ENCODE measurements at places on chromosomes 11 and 22.

DNA sequence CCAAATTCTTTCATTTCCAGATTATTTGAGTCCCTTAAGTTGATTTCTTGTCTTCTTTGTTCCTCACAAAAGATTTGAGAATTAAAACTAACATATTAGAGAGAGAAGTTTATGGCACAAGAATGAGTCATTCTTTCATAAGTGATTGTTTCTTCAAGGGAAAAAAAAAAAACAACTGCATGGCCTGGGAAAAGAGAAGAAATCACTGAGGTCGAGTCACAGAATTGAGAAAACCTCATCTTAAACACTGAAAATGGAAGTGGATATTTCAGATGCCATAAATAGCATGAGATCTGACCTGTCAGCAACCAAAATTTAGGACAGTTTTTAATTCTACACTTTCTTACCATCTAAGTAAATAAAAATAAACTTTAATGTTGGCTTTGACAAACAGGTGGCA is 87.2 kb downstream of the CWF19L2 start:
- no peak for DNase-seq

DNA sequence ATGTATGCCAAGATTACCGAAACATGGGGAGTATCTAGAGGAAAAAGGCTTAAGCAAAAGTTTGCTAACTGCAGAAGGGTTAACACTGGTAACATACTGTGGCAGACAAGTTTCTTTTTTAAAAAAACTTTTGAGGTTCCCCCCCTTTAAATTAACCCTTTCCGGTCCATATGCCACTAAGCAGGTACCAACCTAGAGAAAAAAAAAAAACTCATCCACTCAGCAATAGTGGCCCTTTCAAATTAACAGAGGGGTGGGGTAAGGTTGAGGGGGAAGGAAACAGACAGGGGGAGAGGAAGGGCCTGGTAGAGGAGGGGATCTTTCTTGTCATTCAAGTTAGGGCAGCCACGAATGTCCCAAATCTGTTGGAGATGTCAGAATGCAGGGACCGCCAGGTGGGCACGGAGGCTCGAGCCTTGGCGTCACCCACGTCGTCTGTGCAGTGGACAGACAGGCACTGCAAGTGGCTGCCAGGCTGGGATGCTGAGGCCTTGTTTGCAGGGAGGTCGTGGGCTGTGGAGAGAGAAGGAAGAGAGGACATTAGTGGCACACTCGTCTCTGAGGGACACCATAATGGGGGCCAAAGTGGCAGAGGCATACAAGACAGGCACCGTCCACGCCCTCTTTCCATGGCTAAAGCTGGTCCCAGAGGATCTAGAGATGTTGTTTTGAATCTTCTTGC is 50.8 kb downstream of the MN1 start:
- DNase-seq: no peak

DNA sequence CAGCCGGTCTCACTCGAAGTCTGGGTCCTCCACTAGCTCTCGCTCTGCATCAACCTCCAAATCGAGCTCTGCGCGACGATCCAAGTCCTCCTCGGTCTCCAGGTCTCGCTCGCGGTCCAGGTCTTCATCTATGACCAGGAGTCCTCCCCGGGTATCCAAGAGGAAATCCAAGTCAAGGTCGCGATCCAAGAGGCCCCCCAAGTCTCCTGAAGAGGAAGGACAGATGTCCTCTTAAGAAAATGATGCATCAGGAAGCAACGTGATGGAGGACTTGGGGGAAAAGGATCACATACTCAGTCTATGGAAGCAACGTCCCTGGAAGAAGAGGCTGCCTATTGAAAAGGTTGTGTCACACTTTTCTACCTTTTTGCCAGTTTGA is 1.1 kb downstream of the SRSF8 start:
- no peak for DNase-seq

- DNase-seq: no peak
These were observed 6.7 kb upstream of the RTN4RL2 start for GRCh38 chr11:57453543-57454177.

- no peak for DNase-seq
These were observed 41.1 kb downstream of the OR10A6 start for GRCh38 chr11:7889985-7890384.

GRCh38 chr22:36192542-36192941 is 9.1 kb downstream of the APOL4 start:
- DNase-seq: no peak

- DNase-seq: no peak
These were observed 32.1 kb downstream of the GRIK4 start for GRCh38 chr11:120543521-120544215.

DNA sequence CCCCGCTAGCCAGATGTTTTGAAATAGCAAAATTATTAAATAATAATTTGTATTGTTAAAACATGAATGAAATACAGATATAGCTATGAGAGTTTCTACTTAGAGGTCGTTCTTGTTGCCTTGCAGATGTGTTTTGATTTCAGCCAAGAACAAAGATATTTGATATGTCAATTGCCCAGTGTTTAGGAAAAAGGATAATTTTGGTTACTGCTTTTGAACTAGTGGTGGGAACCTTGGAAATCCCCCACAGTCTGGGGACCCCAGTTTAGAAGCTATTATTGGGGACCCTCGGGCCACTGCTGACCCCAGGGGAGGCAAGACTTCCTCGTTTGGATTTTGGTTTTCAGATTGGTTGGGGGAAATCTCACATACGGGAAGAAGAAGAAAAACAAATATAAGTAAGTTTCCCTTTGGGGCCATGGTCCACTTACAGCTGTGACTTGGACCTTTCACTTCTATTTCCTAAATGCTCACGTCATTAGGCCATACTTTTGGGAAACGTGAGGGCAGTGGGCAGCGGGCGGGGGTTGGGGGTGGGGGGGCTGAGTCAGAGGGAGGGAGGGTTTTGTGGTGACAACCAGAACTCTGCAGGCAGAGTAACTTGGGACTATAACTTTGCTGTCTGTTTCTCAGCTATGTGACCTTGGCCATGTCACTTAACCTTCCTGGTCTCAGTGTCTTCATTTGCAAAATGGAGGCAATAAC is 37.0 kb downstream of the LDLRAD3 start:
- DNase-seq: no peak

GRCh38 chr11:67648796-67649613 is 1.5 kb downstream of the ACY3 start:
- no peak for DNase-seq

GRCh38 chr11:68942751-68943271 is 38.0 kb downstream of the MRGPRD start:
- no peak for DNase-seq

- DNase-seq: no peak
These were observed 205.6 kb downstream of the ADAMTS15 start for GRCh38 chr11:130653838-130654636.

- DNase-seq: no peak
These were observed 35.5 kb upstream of the CWF19L2 start for GRCh38 chr11:107493117-107493516.

- no peak for DNase-seq
These were observed 37.8 kb upstream of the FZD4 start for GRCh38 chr11:86993031-86993430.

DNA sequence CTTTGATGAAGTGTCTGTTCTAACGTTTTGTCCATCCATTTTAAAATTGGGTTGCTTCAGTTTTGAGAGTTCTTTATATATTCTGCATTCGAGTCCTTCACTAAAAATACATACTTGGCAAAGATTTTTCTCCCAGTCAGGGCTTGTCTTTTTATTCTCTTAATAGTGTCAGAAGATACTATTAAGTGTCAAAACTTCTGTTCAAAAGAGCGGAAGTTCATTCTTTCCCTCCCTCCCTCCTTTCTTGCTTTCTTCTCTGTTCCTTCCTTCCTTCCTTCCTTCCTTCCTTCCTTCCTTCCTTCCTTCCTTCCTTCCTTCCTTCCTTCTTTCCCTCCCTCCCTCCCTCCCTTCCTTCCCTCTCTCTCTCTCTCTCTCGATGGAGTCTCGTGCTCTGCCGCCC is 7.6 kb upstream of the MUC6 start:
- no peak for DNase-seq

- no peak for DNase-seq
These were observed 83.7 kb upstream of the SEPTIN5 start for GRCh38 chr22:19630614-19631013.

- no peak for DNase-seq
These were observed 64.3 kb downstream of the C22orf31 start for GRCh38 chr22:28997342-28997741.

- DNase-seq: peak; percentile 57
These were observed 518 bp downstream of the KMT5B start for GRCh38 chr11:68212421-68213134.

GRCh38 chr11:117928446-117929141 is 608 bp downstream of the TMPRSS13 start:
- DNase-seq: no peak

DNA sequence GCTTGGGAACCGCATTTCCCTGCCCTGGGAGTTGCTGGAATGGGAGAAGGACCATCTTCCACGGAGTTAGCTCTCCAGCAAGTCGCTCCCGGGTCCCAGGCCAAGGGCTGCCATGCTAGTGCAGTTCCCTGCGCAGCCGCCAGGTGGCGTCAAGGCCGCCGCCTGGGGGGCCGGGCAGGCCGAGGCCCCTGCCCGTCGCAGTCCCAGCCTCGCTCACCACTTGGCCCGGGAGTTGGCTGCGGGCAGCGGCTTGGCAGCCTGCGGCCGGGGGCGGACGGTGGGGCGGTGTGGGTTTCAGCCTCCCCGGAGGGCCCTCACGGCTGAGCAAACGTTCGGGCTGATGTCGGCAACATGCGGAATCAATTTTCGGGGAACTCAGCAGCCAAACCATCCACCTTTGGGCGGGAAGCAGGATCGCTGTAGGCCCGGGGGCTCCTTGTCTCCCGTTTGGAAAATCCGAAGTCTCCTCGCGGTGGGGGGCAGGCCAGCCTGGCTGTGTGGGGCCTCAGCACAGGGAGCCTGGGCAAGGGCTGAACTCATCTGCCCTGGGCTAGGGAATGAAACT is 415.1 kb downstream of the SOX6 start:
- DNase-seq: peak; percentile 5

GRCh38 chr22:40951795-40952605 is 822 bp downstream of the RBX1 start:
- DNase-seq: no peak

DNA sequence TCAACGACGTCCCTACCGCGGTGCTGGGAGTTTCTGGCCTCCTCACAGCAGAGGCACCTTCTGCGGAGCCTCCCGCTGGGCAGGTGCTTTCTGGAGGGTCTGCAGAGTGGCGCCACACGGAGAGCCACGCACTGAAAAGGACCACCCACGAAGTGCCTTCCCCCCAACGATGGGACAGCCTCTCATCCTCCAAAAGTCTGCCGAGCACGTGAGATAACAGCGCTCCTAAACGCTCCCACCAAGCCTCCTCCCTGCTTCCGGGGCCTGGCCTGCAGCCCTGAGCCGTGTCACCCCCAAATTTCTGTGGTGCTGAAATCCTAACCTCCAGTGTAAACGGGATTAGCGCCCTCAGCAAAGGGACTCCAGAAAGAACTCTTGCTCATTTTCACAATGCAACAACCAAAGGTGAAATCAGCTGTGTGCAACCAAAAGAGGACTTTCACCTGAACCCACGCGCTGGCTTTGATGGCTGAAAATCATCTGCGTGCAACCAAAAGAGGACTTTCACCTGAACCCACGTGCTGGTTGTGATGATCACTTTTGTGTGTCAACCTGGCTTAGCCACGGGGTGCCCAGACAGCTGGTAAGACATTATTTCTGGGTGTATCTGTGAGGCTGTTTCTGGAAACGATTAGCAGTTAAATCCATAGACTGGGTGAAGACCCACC is 924.6 kb downstream of the BRD1 start:
- no peak for DNase-seq

DNA sequence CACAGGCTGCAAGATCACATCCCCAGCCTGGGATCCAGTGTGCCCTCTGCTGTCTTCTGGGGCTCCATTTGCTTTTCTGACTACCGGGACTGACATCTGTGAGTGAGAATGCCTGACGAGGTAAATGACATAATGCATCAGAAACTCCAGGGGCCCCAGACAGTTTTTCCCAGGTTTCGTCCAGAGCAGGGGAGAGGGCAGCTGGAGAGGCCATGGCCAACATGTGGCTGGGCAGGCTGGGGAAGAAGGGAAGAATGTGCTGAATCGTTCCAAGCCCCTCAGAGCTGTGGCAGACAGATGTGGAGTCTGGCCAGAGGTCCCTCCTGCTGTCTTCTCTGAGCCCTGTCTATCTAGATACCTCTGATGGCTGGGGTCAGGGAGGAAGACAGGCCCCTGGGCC is 163.9 kb downstream of the TRIM29 start:
- no peak for DNase-seq

DNA sequence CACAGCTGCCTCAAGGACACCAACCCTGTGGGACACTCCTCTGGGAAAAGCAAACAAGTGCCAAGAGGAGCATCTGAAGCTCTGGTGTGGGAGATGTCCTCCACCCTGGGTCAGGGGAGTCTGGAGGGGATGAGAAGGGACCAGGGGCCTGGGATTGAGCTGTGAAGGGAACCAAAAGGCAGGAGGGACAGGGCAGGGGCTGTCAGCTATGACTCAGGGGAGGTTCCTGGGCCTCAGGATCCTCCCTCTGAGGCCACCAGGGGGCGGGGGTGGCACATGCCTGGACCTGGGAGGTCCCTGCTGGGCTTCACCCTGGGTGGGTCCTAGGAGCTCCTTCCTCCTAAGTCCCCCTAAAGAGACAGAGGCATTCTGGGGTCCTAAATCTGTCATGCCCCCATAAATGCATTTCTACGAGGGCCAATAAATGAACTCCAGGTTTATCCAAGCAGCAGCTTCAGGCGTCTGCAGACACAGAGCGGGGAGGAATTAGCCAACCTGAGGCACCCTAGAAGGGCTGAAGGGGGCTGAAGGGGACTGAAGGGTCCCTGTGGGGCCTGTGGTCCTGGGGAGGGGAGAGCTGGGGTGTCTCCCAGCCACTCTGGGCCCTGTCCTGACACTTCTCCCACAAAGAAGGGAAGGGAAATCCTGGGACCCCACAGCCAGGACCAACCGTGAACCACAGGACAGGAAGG is 31.9 kb upstream of the IGLL5 start:
- peak; percentile 24 for DNase-seq

GRCh38 chr22:48180631-48181030 is 1418.2 kb downstream of the TBC1D22A start:
- no peak for DNase-seq

GRCh38 chr11:46769636-46770221 is 50.7 kb downstream of the F2 start:
- no peak for DNase-seq

DNA sequence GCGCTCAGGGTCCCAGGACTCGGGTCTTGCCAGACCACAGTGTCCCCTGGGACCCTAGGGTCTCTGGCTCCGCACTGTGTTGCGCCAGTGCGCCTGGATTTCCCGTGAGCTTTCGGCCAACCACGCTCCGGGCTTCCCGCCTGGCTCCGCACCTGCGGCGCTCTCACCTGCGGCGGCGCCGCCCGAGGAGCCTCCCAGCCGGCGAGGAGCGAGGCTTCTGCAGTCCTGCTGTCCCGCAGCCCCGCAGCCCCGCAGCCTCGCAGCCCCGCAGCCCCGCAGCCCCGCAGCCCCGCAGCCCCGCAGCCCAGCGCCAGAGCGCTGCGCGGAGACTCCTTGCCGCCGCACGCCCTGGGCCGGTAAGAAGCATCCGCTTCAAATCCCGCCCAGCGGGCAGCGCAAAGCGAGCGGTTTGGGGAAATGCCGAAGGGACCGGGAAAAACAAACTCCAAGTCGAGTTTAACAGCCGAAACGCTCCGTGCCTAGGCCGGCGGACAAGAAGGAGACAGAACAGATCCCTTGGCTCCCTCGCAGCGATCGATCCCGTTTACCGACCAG is 939 bp downstream of the ALX4 start:
- DNase-seq: no peak

GRCh38 chr22:33400891-33401290 is 342.7 kb upstream of the SYN3 start:
- no peak for DNase-seq

- no peak for DNase-seq
These were observed 22.9 kb upstream of the A4GALT start for GRCh38 chr22:42743501-42743991.

GRCh38 chr11:69964247-69964643 is 113.9 kb upstream of the ANO1 start:
- DNase-seq: no peak

- no peak for DNase-seq
These were observed 20.2 kb downstream of the NF2 start for GRCh38 chr22:29623553-29624169.
